BJ (cell line): ENCODE measurements at places on chromosomes 3 and 15.

GRCh38 chr3:155097009-155097349 lies 16.9 kb downstream of the MME start:
- no peak for DNase-seq

GRCh38 chr15:45867281-45867680 lies 232.5 kb downstream of the SQOR start:
- DNase-seq, result no peak

DNA sequence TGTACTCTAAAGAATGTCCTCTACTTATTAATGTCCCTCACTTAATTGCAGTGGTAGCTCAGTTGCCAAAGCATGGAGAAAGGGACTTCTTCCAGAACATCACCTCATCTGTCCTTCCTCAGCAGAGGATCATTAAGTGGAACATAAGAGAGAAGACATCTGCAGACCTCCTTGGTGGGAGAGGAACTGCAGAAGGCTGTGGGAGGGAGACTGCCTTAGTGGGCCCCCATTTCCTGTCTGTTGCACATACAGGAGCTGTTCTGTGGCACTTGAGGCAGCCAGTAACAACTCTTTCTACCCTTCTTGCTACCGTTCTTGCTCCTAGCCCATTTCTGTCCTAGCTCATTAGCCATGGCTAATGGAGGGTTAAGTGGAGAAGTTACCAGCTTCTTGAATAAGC lies 33.6 kb downstream of the HPS3 start:
- no peak for DNase-seq

DNA sequence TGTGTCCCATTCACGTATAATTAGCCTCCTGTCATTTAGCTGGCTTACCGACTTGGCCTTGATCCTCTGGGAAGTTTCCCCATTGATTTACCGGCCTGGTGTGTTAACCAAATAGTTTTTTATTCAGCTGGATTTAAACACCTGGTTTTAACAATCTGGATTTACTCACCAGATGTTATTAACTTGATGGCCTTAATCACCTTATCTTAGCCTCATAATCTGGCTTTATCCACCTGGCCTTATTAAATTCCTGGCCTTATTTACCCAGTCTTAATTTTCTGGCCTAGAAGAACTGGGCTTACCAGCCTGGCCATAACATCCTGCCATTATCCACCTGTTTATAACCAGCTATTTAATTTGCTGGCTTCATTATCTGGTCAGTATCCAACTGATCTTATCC lies 89.9 kb downstream of the IL12A start:
- DNase-seq, result no peak

- DNase-seq, result no peak
Observed at GRCh38 chr15:28914483-28915023, 28.8 kb downstream of the APBA2 start.
